Activated CD8-positive, alpha-beta memory T cell treated with anti-CD3 and anti-CD28 coated beads, Interleukin-2, amount 50 U/mL, for 4 hours (primary cell): ENCODE measurements at places on chromosomes 3 and 15.

- DNase-seq: peak; percentile 10
Measured at GRCh38 chr15:25249236-25250010, 189.4 kb downstream of the UBE3A start.

- no peak for DNase-seq
Measured at GRCh38 chr15:59170295-59171066, 36.2 kb upstream of the LDHAL6B start.

DNA sequence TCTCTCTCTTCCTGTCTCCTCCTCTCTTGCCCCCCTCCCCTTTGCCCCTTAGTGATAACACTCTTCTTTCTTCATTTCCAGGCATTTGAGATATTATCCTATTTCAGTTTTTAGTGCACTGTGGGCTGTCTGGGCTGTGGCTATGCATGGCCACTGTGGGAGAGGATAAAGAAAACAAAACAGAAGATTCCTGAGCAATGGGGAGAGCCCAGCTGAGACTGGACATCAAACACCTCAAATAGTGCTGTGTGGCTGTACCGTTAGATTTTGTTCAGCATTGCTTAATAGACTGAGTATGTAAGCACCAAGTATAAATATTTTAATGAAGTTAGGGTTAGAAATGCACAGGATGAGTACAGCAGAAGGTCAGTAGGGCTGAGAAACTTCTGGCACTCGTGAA, 7.9 kb upstream of the GBE1 start:
- DNase-seq: no peak

DNA sequence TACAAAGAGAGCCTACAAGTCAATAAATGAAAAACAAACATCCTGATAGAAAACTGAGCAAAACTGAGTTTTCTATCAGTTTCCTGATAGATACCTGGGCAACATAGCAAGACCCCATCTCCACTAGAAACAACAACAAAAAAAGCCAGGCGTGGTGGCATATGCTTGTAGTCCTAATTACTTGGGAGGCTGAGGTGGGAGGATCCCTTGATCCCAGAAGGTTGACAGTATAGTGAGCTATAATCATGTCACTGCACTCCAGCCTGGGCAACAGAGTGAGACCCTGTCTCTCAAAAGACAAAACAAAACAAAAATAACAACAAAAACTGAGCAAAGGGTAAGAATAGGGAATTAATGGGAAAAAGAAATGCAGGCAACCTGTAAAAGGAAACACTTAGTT, 23.9 kb upstream of the UBE2E1 start:
- no peak for DNase-seq

- DNase-seq: no peak
Measured at GRCh38 chr15:81031203-81031602, 30.5 kb downstream of the TLNRD1 start.

DNA sequence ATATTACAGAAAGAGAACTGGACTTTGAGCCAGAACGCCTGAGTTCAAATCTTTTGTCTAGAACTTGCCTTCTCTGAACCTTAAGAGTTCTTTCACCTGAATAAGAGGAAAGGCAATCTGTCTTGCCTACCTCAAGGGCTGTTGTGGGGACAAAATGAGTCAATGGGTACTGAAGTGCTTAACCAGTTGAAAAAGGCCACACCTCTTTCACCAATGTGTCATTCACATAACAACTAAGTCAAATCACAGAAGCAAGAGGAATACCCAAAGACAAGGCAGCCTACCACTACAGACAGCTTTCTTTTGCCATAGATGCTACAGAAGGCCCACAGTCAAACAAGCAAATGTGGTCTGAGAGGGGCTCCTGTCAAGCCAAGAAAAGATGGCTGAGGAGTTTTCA, 39.7 kb downstream of the NBEAL2 start:
- DNase-seq: no peak

DNA sequence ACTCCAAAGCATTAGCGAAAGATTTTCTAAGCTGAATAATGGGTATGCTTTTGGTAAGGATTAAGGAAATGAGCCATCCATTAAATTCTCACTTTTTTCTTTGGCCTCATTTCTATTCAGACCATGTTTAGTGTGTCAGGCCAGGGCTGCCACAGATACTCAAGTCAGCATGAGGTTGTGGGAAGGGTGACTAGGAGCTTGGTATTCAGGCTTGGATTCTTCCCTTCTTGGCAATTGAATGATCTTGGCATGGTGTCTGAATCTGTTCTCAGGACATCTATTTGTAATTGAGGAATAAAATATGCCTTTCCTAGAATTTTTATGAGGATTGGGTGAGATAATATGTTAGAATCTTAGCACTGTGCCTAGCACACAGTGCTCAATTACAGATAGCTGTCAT, 11.2 kb downstream of the CCNB2 start:
- no peak for DNase-seq

DNA sequence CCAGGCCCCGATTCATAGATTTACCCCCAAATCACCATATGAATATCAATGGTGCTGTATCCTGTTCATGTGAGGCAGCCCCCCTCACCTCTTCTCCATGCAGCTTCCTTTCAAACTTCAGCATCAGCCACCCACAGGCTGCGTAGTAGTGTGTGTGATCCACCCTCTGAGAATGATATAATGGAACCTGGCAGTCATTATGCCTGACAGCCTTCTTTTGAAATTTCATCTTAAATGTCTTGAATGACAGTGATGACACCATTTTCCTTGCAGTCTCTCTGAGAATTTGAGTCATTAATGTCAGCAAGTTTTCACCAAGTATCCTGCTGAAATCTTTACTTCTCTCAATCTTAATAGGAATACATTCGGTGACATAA, 3.5 kb upstream of the CLRN1 start:
- no peak for DNase-seq

DNA sequence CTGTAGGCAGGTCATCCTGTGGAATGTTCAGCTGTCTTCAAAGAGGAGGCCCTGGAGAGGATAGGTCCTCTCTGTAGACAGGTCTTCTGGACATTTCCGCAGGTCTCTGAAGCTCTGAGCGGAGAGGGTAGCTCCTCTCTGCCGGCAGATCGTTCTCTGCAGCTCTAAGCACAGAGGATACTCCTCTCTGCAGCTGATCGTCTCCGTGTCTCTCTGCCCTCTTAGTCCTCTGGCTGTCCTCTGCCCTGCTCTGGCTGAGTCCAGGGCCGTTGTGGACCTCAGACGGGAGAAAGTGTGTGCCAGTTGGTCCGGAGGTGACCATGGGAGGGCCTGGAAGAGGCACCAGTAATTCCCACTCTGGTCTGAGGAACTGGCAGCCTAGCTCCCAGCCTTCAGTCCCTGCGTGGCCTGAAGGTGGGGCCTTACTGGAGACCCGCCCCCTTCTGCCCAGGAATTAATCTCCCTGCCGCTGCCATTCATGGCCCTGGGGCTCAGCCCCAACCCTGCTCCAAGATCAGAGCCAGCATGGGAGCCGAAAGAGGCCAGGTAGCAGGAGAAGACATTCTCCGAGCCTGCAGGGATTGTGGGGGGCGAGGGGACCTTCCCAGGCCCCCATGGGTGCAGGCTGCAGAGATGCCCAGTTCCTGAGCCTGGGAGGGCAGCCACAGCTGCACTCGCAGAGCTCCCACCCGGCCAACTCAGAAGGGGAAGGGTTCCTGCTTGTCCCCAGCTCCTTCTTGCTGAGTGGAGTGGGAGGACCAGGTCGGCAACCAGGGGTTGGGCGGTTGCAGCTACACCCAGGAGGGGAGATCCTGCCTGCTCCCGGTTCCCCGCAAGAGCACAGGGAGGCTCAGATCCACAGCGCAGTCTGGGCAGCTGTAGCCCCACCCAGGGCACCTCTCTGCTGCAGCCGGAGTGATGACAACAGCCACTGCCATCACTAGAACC, 488.7 kb downstream of the RSL24D1 start:
- DNase-seq: no peak

GRCh38 chr3:195752066-195752465, 31.3 kb downstream of the MUC20 start:
- DNase-seq: no peak

GRCh38 chr3:56361731-56362130, 106.5 kb downstream of the ERC2 start:
- no peak for DNase-seq

DNA sequence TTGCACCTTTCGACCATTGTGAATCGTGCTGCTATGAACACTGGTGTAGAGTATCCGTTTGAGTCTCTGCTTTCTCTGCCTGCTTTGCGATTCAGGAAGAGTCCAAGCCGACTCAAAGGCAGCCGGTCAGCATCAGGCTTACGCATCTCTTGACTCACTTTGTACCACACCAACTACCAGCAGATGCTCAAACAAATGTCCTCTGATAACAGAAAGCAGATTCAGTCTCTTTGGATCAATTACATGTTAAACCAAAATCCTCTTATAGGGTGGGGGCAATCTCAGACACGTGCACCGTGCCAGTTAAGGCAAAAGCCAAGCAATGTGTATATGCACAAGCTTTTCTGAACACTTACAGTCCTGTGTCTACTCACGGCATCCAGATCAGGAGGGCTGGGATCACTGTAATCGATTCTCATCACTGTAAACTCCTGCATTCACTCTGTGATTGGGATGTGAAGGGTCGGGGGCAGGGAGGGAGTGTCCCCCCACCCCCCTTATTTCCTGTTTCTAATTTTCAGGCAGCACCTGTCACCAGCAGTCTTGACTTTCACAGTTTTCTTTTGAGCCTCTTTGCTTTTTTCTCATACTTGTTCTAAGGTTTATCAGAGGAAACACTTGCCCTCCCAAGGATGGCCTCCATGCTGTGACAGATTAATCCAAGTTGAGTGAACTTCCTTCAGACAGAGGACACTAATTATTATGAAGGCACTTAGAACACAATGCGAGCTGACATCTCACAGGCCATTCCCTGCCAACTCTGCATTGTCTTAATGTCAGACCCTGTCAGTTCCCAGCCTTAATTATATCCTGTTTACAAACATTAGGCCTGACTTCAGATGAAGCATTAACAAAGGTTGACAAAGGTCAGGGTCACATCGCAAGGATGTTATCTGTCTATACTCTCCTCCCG, 153.5 kb downstream of the MECOM start:
- DNase-seq: no peak

DNA sequence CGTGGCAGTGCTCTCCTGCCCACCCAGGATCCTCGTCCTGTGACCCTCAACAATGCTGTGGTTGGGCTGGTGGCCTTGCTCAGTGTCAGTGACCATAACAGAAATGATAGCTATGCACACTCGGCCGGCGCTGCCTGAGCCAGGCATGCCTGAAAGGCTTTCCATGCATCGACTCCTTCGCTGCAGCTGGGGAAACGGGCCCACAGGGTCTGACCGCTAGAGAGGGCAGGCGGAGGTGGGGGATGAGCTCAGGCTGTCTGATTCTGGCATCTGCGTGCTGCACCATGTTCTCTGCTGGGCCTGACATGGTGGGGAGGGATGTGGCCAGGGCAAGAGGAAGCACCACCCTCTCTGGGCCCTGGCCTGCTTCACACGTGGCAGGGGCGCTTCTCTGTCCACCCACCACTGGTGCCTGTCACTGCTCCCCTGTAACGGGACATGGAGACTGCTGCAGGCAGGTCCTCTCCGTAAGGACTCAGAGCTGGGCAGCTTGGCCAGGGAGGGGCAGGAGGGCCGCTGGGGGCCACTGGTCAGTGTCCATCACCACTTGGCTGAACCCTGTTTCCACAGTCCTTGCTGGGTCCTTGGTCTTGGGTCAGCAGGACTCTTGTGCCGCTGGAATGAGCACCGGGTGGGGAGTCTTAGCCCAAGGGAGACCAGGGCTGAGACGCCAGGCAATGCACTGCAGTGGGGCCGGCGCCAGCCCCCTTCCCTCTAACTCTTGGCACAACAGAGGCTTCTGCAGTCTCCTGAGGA, 64.1 kb upstream of the RPL32 start:
- DNase-seq: no peak

DNA sequence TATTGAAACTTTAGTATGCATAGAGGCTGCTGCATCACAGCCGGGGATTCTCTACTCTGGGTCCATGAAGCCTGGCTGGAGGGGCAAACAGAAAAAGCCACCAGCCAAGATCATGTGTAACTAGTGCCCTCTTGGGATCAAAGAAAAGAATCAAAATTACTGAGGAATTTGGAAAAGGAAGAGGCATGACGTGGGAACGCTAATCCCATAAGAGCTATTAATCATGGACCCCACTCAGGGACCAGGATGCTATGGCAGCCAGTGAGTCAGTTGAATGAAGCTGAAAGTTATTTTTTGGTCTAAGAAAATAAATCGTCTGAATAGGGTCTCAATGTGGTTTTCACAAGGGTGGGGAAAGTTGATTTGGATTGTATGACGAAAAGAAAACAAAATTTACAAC, 1165.1 kb downstream of the ROBO2 start:
- DNase-seq: no peak

- DNase-seq: no peak
Measured at GRCh38 chr15:73952171-73952912, 26.1 kb downstream of the LOXL1 start.

DNA sequence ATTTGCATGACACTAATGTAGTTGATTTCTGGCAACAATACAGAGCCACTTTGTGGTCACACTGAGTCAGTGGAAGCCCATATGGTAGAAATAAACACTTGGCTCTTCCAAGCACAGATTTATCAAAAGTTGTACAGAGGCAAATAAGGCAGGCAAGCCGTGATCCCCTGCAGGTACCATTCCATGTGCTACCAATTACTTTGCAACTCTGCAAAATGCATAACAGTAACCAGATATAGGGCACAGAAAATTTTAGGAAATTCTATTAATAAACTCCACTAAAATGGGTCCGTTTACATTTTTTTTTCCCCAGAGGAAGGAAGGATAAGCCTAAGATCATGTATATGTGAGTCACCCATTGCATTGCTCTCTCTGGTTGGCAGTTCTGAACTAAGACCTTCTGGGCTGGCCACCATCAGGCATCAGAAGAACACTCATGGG, 103.1 kb upstream of the PTX3 start:
- no peak for DNase-seq

GRCh38 chr15:82928711-82929110, 23.8 kb downstream of the HOMER2 start:
- DNase-seq: no peak

- no peak for DNase-seq
Measured at GRCh38 chr3:190877925-190878324, 15.4 kb upstream of the GMNC start.

DNA sequence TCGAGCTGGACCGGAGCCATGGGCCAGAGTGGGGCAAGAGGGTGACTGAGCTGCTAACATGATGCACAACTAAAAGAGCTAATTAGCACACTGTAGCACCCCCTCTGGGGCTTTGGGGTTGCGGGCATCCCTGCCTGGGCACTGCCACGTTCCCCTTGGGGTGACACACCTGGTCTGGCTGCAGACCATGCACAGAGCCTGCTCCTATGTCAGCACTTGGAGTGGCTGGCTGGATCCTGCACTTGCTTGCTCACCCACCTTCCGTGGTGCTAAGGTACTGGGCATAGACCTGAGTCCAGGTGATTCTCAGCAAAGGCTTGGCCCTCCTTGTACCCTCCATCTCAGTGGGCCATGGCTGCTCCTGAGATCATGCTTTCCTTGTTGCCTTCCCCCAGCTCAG, 12.8 kb upstream of the SPTBN5 start:
- DNase-seq: no peak
